Spinal cord (tissue), 10 donors: ENCODE measurements at places on chromosomes 5 and 9. TPM values are rescaled to one million over a fixed set of nuclear protein-coding genes. Genes with fewer than 3 reads are reported as not detected.

DNA sequence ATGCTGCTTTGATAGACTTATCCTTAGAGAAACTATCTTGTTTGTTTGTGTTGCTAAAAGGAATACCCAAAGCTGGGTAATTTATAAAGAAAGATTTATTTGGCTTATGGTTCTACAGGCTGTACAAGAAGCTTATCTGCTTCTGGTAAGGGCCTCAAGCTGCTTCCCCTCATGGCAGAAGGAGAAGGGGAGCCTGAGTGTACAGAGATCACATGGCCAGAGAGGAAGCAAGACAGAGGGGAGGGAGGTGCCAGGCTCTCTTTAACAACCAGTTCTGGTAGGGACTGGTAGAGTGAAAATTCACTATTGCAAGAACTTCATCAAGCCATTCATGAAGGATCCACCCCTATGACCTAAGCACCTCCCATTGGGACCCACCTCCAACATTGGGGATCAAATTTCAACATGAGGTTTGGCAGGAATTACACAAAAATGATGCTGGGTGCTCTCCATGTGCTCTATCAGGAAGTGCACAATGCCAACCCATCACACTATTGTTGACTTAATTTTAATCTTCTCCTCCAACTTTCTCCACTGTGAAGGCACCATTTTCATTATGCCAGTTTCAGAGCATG, 115.1 kb upstream of the SHB start:
- no peak for DNase-seq

GRCh38 chr5:159249158-159249557, 13.9 kb upstream of the UBLCP1 start:
- no peak for DNase-seq

DNA sequence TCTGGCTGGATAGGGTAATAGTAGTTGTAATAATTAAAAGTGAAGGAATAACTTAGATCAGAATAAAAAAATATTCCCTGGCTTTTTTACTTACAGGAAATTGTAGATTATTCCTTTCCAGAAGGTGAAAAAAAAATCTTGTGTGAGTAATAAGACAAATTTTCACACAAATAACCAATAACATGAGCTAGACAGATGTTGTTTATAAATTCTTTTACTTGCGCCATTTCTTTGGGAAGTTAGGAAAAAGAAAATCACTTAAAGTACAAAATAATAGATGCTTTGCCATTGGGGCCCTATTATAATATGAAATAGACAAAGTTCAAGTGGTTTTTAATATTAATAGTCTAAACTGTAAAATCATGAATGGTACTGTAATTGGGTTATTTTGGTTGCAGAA, 204.1 kb downstream of the ARRDC3 start:
- DNase-seq = no peak

- DNase-seq = no peak
Observed at GRCh38 chr9:125126019-125126746, 17.1 kb downstream of the SCAI start.

DNA sequence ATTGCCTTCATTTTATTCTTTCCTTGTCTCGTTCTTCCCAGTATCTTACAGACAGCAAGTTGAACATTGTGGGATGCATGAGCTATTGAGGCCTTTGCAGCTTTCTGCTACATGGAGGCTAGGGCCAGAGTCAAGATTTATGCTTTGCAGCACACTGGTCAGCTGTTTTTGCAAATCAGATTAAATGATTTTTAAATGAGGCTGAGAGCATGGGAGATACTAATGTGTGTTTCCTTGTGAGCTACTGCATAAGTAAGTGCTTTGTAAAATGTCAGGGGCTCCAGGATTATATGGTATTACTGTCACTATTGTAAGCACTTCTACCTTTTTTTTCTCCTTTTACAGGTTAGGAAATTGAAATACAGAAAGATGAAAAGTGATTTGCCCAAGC, 111.0 kb upstream of the CDKN2B start:
- DNase-seq = no peak

Gene CNTNAP3B
- total RNA-seq = 22.4 TPM

Gene PCDHA8
- 2.2 TPM for total RNA-seq
